ENCODE measurements at places on chromosomes 5 and 9.

- no peak for DNase-seq
Observed at GRCh38 chr5:81244451-81244850, 11.3 kb downstream of the CKMT2 start.

GRCh38 chr9:21078702-21079101 lies 960 bp upstream of the IFNB1 start:
- no peak for DNase-seq

DNA sequence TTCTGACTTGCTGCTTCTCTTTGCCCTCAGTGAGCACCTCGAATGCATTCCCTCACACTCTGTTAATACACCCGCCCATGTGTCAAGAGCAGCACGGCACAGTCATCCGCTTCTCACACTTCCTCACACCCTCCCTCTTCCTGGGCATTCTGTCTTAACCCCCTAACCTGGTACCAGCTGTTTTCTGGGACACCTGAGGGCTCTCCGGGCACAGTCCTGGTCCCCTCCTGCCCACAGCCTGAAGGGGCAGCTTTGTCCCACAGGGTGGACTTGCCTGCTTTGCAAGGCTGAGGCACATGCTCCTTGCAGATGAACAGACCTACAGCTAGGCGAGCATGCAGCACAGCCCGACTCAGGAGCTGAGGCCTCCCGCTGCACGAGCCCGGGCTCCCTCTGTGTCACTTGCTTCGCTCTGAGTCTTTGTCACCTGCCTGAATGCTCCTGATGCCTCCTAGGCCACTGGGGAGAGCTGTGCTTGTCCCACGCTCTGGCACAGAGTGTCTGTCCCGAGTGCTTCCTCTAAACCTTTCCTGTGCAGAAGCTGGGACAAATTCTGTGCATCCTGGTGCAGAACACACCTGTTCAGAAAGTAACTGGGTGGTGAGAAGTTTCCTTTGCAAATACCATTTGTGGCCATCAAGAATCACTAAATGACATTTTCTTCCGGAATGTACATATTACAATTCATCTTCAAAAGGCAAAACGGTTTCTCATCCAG lies 47.8 kb downstream of the AHRR start:
- DNase-seq, result no peak

DNA sequence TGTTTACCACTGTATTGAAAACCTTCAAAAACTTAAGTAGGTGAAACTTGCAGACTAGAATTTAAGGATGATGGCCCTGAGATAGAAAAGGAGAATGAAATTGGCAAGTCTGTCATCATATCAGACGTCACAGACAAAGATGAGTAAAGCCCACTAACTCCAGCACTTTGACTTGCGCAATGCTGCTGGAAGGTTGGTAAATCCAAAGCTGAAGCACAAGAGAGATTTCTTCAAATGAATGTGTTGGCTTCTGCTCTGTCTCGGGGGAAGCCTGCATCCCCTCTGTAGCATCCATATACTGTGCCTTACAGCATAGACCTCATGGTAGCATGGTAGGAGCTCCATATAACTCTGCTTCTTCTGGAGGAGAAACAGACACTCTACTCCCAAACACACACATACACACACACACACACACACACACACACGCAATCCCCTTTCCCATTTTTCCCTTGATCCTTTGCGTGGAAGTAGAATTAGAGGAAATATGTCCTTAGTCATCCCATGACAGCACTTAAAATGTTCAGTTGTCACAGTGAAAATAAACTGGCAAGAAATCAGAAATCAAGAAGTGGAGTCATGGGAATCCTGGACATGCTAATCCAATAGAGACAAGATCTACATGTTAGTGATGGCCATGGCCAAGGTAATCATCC lies 241.5 kb downstream of the NR3C1 start:
- DNase-seq, result no peak

DNA sequence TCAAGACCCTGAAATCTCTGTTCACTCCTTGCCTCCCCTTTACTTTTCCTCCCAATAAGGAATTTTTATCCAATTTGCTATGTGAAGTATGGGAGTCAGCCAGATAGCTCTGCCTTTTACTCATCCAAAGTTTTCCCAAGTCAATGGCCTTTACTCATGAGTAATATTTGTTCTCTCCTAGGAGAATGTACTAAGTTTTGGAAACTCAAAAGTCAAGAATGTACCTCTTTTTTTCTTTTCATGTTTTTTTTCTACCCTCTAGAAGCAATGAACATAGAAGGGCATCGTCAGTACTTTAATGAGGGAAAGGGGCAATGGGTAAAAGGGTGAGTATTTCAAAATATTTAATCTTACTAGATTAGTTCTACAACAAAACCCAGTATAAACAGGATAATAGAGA lies 140.2 kb upstream of the SGCD start:
- no peak for DNase-seq

GRCh38 chr5:56350597-56351170 lies 117.6 kb upstream of the ANKRD55 start:
- DNase-seq, result no peak

Measured in activated naive CD8-positive, alpha-beta T cell treated with anti-CD3 and anti-CD28 coated beads, Interleukin-2, amount 50 U/mL, for 24 hours (primary cell).